ENCODE measurements at places on chromosomes 2 and 18. TPM values are rescaled to one million over a fixed set of nuclear protein-coding genes. Genes with fewer than 3 reads are reported as not detected.
A peak's percentile ranks its signal among the peaks of the same experiment; 100 is the strongest.

The STAT4 gene
- total RNA-seq: 4.8 TPM

DNA sequence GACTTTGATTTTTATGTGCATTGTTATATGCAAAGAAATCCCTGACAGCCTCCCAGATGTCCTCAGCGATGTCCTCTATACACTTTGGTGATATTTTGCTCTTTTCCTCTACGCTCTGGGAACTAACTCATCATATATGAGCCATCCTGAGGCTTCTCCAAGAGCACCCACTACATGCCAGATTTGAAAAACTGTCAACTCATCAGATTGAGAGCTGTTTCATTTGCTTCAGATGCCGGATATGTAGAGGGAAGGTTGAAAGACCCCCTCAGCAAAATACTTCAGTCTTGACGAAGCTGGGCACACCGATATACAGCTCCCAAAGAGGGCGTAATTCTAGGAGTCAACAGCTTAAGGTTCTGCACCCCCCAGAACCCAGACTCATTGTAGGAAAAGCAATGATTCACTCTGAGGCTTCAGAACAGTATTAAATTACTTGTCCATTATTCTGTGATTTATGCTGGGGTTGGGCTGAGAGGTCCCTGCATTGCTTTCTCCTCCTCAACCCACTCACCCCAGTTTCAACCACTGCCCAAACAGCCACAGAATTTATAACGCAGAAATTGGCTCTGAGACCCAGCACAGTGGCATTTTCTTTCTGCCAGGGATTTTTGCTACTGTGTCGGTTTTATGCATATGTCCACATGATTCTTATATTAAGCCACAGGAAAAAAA lies 341.8 kb downstream of the ALK start:
- DNase-seq: no peak

DNA sequence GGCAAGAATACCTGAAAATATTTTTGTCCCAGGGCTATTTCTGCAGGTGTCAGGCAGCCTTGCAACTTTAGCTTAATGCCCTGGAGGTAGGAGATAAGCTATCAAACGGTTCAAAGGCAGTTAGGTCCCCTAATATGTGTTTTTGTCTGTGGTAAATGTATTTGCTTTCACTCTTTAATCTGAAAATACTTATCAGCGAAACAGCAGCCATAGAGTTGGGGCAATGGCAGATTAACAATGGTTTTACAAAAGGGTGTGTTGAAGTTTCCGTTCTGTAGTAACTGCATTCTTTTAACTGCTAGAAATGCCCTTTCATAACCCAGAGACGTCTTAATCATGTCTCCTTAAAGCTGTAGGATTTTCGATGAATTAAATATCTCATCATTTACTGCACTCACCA lies 265.0 kb upstream of the TRIB2 start:
- no peak for DNase-seq

- no peak for DNase-seq
Measured at GRCh38 chr2:37493425-37493824, 149.0 kb downstream of the QPCT start.

DNA sequence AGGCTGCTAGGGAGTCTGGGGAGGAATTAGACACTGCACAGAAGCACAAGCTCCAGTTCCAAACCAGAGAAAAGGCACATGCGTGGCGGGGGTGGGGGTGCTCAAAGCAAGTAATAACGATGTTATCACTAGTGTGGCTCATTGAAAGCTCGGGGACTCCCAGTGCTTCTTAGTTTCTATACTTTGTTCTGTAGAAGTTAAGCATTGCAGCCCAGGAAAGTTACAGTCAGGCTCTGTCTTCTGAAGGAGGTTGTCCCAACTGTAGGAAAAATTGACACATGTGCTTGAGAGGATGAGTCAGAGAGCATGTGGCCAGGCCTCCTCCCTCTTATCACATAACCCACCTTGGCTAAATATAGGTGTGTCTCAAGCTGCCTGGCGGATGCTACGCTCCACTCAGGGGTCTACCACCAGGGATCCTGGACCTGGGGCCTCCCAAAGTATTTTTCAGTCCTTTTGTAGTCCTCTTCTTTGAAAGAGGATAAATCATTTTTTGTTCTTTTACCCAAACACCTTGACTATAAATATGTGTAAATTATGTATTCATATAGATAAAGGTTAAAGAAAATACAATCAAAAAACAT lies 3.8 kb downstream of the GALNT5 start:
- peak; percentile 55 for DNase-seq

DNA sequence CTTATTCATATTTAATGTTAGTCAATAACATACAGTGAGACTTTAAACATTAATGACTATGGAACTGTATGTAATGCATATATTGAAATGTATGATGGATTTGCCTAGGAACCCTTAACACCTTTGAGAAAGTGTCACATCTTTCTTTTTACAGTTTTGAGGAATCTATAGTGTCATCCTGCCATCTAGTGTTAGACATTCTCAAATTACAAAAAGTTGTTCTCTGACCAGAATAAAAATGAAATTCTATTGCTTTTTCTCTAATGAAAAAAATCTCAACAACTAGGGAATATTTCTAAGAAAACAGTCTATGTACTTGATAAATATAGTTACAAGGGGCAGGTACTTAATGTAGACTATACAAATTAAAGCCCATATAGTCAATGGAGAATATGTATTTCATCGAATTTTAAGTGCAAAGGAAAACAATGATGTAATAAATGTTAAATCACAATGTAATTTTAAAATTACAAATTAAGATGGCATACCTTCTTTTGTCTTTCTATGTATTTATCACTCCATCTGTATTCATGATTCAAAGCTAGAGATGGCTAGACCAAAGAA lies 5.1 kb upstream of the CALCRL start:
- peak; percentile 58 for DNase-seq

DNA sequence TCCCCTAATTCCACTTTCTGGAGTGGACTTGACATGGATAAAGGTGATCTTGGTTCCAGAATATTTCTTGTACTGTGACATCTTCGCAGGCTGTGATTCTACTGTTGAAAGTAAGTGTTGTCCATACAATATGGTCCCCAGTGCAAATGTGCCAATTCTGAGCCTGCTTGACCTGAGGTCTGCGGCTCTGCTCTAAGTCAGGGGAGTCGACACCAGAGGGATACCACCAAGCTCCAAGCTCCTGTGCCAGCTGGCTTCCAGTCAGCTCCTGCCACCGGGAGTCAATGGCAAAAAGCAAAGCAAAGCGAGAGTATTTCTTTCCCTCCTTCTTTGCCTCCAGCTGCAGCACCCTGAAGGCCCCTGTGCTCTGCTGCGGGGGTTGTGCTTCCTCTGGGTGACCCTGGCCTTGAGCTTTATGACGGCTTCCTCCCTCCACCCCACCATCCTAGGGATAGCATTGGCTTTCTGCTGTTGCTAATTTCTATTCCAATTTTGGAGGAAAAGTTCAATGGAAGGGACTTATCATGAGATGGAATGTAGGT lies 50.4 kb downstream of the SLC35F5 start:
- DNase-seq: no peak
